C1 segment of cervical spinal cord (tissue), 14 donors: ENCODE measurements at places on chromosomes 13 and 19.

DNA sequence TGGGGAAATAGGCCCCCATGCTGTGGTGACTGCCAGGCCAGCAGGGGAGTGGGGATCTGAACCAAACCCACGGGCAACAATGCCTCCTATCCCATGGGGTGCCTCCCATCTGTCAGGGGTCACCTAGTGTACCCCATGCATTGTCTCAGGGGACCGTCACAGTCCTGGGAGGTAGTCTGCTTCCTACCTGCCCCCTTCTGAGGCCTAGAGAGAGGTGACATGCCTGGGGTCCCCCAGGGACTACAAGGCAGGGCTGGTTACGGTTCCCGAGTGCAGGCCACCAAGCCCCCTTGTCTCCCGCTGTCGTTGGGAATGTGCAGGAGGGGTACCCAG lies 11.1 kb downstream of the NDUFB7 start:
- DNase-seq = no peak

- DNase-seq = peak; percentile 70
Measured at GRCh38 chr19:10334588-10335351, 1.4 kb upstream of the RAVER1 start.

DNA sequence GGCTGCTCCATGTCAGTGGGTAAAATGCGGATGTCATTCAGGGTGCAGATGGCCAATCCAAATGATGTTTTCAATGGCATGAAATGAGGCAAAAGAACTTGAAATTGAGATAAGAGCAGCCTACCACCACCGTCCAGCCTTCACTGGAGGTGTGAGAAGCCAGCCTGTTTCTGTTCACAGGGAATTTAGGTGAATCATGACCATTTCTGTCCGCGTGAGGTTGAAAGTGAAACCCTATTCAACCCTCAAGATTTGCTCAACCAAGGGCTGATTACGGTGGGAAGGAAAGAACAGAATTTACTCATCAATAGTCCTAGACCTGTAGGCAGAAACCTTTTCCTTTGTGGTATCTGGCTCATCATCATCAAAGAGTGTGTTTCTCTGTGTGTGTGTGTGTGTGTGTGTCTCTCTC lies 370.7 kb downstream of the COG6 start:
- DNase-seq = no peak

GRCh38 chr19:34313188-34313587 lies 51.8 kb upstream of the GPI start:
- DNase-seq = no peak

DNA sequence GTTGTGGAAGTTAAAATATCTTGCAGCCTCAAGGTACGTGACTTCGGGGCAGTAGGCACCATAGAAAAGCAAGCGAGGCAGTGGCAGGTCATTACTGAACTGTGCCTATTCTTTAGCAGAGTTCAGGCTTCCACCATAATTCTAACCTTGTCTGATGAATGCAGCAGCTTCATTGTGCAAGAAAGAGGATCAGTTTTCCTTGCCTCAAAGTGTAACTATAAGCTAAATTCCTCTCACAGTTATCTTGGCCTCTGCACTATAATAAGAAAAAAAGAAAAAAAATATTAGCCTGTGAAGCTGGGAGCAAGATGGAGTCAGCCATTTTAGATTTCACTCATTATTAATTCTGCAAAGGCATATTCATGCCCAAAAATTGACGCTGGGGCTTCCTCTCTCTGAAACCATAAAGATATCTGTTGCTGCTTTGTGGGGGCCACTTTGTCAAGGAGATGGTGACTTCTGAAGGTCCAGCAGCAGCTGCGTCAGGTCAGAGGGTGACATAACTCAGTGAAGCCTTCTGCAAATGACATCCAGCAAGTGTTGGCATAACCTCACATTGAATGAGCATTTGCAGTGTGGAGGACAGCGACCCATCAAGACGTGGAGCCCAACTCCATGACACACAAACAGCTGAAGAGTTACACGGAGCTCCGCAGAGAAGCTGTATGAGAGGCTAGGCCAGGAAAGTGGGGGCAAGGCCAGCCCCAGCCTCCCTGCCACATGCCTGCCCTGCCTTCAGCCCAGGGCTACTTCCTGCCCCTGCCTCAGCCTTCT lies 23.1 kb upstream of the SACS start:
- no peak for DNase-seq

DNA sequence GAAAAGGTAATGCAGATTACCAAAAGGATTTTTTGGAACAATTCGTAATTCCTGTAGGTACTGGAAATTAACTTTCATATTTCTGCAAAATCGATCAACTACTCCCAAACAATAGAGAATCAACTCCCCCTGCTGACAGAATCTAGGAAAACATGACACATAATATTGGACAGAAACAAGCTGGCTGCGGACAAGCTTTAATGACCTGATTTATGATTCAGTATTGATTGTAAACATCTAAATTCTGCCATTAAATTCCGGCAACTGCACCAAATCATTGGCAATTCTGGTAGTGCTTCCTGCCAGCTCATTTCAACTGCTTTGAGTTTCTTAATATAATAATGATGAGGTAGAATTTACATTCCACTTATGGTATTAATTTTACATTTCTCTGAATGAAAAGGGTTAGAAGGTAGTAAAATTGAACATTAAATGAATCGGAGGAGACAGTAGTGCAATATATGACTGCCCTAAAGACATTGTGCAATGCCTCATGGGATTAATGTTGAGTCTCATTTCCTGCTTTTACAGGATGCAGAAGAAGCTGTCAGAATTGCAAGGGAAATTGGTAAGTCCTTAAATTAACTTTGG lies 146.5 kb downstream of the PCCA start:
- DNase-seq = no peak
